Activated CD4-positive, alpha-beta memory T cell treated with anti-CD3 and anti-CD28 coated beads for 36 hours (primary cell): ENCODE measurements at places on chromosomes 4 and X.

DNA sequence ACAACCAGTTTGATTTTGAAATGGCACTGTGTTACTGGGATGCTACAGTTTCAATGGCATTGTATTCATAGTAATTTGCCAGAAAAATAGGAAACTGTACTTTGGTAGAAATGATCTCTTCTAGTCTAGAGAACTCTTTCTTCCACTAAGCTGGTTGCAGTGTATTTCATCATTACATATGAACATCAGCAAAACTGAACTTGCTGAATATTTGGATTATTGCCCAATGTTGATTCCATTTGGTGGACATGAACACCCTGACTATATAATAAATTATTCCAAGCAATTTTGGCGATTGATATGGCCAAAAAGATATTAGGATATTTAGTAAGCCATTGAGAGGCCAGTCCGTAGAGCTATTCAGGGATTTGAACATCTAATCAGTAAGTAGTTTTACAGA, 191.8 kb upstream of the CXorf66 start:
- no peak overlapping the region for H3K4me3 ChIP-seq
- DNase-seq, result no peak
- no peak overlapping the region for H3K27ac ChIP-seq

DNA sequence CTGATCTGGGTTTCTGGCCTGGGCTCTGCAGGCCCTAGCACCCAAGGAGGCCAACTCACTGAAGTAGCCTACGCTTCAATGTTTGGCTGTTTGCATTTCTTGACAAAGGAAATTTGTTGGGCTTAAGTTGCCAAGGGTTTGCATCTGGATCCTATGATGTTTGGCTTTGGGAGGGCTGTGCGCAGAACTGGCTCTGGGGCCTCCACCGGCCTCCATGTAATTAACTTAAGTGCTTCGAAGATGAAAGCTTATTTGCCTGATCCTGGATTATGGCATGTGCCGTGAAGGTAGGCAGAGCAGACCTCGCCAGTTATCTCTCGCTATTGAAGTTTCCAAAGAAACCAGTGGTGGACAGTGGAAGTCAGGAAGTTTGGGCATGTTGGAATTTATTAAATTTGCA, 124.3 kb upstream of the STX18 start:
- H3K27ac ChIP-seq, result no peak overlapping the region
- no peaks in the 10 kb centered on the region for H3K36me3 ChIP-seq
- no peak for DNase-seq

- H3K4me1 ChIP-seq, result peaks cover 10% of the 10 kb centered on the region
- H3K4me3 ChIP-seq, result no peak overlapping the region
- peak; percentile 10 for DNase-seq
- no peak overlapping the region for H3K27ac ChIP-seq
These were observed 56.9 kb downstream of the ATG4A start for GRCh38 chrX:108148524-108148923.

DNA sequence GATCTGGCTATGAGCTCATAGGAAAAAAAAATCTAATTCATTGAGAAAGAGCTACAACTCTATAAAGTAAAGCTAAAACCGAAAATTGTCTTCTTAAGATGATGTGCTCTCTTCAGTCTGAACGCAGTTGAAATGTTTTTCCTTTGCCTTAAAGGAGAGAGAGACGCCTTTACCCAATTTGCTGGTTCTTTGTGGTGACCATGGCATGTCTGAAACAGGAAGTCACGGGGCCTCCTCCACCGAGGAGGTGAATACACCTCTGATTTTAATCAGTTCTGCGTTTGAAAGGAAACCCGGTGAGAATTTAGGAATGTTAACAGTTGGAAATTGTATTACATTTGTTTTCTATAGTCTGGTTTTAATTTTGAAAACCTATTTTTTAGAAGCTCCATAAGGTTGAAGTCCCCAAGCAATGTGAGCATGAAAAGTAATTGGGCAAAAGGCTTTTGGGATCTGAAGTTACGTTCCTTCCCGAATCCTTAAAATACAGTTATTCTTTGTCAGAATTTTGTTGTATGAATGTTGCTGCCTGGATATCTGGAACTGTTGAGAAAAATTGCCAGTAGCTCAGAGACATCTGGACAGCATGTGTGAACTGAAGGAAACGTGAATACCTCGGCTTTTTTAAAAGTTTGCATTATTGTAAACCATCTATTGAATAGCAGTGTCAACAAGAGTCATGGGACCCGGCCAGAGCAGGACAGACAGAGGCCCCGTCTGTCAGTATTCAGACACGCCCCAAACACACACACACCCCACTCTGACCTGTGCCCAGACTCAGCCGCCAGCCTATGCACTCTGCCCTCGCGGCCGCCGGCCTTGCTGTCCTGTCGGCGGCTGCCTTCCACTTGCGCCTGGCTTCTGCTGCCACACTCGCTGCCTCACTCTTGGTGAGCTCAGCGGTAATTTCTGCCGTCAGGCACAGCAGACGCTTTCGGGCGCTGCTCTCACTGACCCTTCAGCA, 9.9 kb downstream of the PIGG start:
- DNase-seq, result peak; percentile 25
- no peak overlapping the region for H3K4me3 ChIP-seq
- H3K4me1 ChIP-seq, result peaks cover 20% of the 10 kb centered on the region
- no peaks in the 10 kb centered on the region for H3K27me3 ChIP-seq
- H3K27ac ChIP-seq, result peak overlapping the region; percentile 68
- peaks cover 70% of the 10 kb centered on the region for H3K36me3 ChIP-seq

DNA sequence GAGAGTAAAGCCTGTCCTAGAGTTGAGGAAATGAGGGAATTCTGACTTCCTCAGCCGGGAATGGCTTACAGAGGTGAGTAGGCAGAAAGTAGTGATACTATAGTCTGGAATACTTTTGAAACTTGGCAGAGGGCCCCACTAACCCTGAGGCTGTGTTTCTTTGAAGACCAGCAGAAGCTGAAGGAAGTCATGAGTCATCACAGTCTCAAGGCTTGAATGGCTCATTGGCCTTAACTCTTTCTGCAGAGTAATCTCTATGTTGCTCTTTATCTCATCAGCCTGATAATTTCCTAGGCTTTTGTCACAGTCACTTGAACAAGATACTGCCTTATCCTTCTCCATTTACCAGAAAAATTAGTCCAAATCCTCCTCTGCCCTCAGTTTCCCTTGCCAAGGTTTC, 80.8 kb downstream of the ANKRD50 start:
- H3K27me3 ChIP-seq, result no peaks in the 10 kb centered on the region
- DNase-seq, result no peak
- no peak overlapping the region for H3K27ac ChIP-seq
- peaks cover 2% of the 10 kb centered on the region for H3K4me1 ChIP-seq
- H3K4me3 ChIP-seq, result no peak overlapping the region

- no peaks in the 10 kb centered on the region for H3K4me1 ChIP-seq
- no peak overlapping the region for H3K4me3 ChIP-seq
- peaks cover 21% of the 10 kb centered on the region for H3K27me3 ChIP-seq
- H3K36me3 ChIP-seq, result no peaks in the 10 kb centered on the region
These were observed 39.2 kb upstream of the TLR3 start for GRCh38 chr4:186029571-186030398.

DNA sequence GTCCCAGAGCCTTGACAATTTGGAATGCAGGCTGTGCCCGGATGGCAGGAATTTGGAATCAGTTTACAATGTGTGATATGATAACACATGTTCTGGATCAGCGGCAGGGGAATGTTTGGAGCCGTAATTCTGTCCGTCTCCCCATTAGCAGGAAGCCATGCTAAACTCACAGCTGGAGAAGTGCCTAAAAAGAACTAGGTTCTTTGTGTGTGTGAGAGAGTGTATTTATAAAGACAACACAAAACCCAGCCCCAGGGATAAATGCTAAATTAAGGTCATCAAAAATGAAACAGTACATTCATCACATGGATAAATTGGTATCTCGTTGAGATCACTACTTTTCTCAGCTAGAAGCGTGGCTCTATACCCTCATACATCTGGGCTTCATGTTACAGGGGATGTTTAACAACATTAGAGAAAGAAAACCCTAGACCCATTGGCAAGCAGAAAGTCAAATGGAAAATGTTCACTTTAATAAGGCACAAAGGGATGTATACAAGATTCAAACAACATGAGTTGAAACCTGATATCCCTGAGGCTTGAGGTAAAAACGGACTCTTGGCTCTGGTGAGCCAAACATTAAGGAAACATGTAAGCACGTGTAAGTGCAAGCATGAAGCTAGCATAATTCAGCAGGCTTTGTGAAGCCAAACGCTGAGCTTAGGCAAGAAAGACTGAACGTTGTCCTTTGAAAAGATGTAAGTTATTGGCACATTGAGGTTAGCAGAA, 18.0 kb upstream of the TMEM131L start:
- no peak for DNase-seq
- no peaks in the 10 kb centered on the region for H3K27me3 ChIP-seq

- DNase-seq, result no peak
- H3K27me3 ChIP-seq, result no peaks in the 10 kb centered on the region
- H3K4me3 ChIP-seq, result peak overlapping the region; percentile 99
- H3K4me1 ChIP-seq, result peaks cover 32% of the 10 kb centered on the region
- peak overlapping the region; percentile 93 for H3K27ac ChIP-seq
These were observed 750 bp downstream of the ARMCX5 start for GRCh38 chrX:102599951-102600579.

GRCh38 chr4:170202721-170203120, 113.0 kb upstream of the AADAT start:
- H3K36me3 ChIP-seq, result no peaks in the 10 kb centered on the region
- no peak for DNase-seq
- no peak overlapping the region for H3K27ac ChIP-seq
- H3K4me3 ChIP-seq, result no peak overlapping the region
- H3K27me3 ChIP-seq, result no peaks in the 10 kb centered on the region
- H3K4me1 ChIP-seq, result no peaks in the 10 kb centered on the region

- H3K4me3 ChIP-seq, result no peak overlapping the region
- no peak for DNase-seq
- no peak overlapping the region for H3K27ac ChIP-seq
- no peaks in the 10 kb centered on the region for H3K27me3 ChIP-seq
- H3K36me3 ChIP-seq, result peaks cover 25% of the 10 kb centered on the region
- no peaks in the 10 kb centered on the region for H3K4me1 ChIP-seq
These were observed 28.6 kb downstream of the PAQR3 start for GRCh38 chr4:78910612-78911011.

DNA sequence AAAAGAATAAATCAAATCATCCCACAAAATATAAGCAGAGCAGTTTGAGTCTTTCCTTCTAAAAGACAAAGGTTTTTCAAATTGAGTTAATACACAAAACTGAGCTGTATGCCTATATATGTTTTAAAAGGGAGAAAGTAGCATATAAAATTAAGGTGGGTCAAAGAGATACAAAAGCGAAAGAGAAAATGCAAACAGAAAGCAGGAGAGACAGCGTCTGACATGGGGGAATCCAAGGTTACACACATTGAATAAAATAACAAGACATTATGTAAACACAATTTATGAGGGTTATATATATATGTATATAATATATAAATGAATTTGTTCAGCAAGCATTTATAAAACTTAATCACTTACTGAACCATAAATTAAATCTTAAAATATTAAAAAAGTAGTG, 276.1 kb upstream of the LCORL start:
- no peak overlapping the region for H3K27ac ChIP-seq
- no peaks in the 10 kb centered on the region for H3K4me1 ChIP-seq
- H3K36me3 ChIP-seq, result no peaks in the 10 kb centered on the region

- H3K27ac ChIP-seq, result no peak overlapping the region
- H3K27me3 ChIP-seq, result peaks cover 2% of the 10 kb centered on the region
- no peak for DNase-seq
- H3K4me1 ChIP-seq, result no peaks in the 10 kb centered on the region
- no peak overlapping the region for H3K4me3 ChIP-seq
These were observed 76.2 kb downstream of the CXCL13 start for GRCh38 chr4:77681792-77682191.

- H3K27ac ChIP-seq, result no peak overlapping the region
- H3K27me3 ChIP-seq, result no peaks in the 10 kb centered on the region
- peaks cover 9% of the 10 kb centered on the region for H3K36me3 ChIP-seq
- no peak overlapping the region for H3K4me3 ChIP-seq
- no peak for DNase-seq
These were observed 26.0 kb downstream of the LRIT3 start for GRCh38 chr4:109873791-109874514.

DNA sequence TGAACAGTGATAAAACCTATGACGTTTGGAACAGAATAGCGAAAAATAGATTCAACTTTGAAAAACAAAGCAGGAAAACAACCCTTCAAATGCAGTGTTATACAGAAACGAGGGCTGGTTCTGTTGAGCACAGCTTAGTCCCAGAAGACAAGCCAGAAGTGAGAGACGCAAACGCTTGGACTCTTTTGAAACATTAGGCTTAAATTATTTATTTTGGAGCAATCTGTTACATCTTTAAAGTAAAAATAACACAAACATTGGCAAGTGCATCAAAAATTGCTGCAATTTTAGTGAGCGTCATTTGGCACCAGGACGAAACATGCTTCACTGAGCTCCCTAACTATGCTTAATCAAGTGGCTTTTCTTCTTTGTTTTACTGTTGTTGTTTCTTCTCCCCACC, 63.5 kb downstream of the ENPP6 start:
- H3K27ac ChIP-seq, result no peak overlapping the region
- no peaks in the 10 kb centered on the region for H3K36me3 ChIP-seq
- no peak overlapping the region for H3K4me3 ChIP-seq
- H3K27me3 ChIP-seq, result peaks cover 9% of the 10 kb centered on the region

DNA sequence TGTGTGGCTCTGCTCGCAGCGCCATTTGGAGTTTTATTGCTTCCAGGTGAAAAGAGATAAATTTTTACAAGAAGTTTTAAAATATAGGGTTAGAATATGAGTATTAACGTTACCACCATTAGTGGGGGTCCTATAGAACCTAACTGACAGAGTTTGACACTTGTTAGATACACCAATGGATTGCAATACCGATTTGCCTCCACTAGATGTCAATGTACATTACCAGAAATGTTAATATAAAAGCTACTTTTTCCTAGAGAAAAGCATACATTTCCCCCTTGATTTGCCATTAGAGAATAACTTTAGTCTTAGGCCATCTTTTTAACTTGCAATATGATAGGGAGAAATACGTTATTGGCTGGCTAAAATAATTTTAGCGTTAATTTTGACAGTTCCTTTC, 108.4 kb downstream of the LINC00632 start:
- H3K4me1 ChIP-seq, result peaks cover 9% of the 10 kb centered on the region
- no peak for DNase-seq
- H3K27me3 ChIP-seq, result no peaks in the 10 kb centered on the region

GRCh38 chrX:4450177-4450576, 736.7 kb upstream of the PRKX start:
- no peaks in the 10 kb centered on the region for H3K27me3 ChIP-seq
- no peak overlapping the region for H3K27ac ChIP-seq
- H3K36me3 ChIP-seq, result no peaks in the 10 kb centered on the region
- DNase-seq, result no peak
- no peak overlapping the region for H3K4me3 ChIP-seq
